ENCODE measurements at places on chromosomes 13 and 19.

- no peak for DNase-seq
These were observed 133.2 kb downstream of the STARD13 start for GRCh38 chr13:33152389-33152788.

GRCh38 chr19:55638864-55639359 is 1.9 kb upstream of the ZNF580 start:
- DNase-seq, result peak; percentile 72

DNA sequence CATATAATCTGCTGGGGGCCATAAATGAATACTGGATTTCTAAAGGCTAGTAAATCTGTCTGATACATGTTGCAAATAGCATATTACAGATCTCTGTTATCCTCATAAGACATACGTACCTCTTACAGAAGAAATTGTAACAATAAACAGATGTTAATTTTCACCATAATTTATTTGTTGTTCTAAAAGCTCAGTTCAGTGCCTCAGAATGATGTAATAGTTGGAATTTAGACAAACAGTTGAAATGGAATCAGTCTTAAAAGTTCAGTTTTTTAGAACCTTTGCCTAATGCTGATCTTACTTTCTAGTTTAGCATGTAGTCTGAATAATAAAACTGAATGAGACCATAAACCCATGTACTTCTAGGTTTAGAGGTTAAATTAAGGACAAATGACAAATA is 43.1 kb downstream of the B3GLCT start:
- DNase-seq, result no peak

DNA sequence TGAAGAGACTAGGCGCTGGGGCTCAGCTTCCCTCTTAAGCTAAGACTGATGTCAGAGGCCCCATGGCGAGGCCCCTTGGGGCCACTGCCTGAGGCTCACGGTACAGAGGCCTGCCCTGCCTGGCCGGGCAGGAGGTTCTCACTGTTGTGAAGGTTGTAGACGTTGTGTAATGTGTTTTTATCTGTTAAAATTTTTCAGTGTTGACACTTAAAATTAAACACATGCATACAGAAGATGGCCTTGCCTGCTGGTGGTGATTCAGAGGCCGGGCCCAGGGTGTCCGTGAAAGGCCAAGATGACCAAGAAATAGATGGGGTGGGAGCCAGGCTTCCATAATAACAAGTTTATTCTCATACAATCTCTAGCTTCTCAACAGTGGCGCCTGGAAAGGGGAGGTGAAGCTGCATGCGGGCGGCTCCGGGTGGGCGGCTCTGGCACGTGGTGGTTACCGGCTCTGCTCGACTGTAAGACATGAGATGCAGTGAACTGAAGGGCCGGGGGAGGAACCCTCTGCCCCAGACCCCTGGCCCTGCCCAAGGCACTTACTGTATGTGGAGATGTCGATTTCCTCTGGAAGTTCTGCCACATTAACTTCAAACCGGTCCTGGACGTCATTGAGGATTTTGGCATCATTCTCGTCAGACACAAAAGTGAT is 10.5 kb downstream of the DDX39A start:
- no peak for DNase-seq

DNA sequence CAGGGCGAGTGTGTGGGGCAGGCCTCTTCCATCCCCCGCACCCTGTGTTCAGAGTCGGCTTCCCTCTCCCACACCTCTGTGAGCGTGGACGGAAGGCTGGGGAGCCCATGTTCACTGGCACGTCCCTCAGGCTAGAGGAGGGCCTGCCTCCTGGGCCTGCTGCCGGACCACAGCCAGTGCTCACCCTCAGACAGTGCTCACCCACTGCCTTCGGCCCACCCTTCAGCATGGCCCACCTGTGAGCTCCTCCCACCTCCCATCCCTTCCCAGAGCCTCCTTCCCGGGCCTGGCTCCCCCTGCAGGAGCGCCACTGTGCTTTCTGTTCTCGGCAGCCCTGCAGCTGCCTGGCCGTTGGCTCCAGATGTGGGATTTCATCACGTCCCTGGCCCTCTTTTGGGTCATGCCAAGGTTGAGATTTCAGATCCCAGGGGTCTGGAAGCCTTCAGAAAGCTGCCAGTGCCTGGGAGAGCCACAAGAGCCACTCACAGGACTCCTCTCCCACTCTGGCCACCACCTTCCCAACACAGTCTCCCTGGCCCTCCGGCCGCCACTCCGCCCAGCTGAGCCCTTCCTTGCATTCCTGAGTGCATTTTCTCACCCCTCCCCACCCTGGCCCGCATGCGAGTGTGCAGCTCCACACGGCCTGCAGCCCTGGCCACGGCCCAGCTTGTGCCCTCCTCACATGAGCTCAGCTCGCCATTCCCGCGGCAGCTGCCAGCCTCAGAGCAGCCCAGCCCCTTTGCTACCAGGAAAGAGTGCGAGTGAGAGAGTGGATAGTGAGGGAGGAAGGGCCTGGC is 25.3 kb downstream of the CAPN12 start:
- DNase-seq, result peak; percentile 37

GRCh38 chr13:90696656-90697055 is 650.8 kb upstream of the MIR17HG start:
- DNase-seq, result no peak

- DNase-seq, result no peak
These were observed 1629.1 kb upstream of the PCDH20 start for GRCh38 chr13:63044589-63045313.

GRCh38 chr19:41599175-41599966 is 23.4 kb downstream of the CEACAM21 start:
- DNase-seq, result no peak

- DNase-seq, result no peak
These were observed 9.3 kb downstream of the ZNF415 start for GRCh38 chr19:53123400-53123799.

GRCh38 chr19:38061294-38061693 is 154.3 kb downstream of the SIPA1L3 start:
- no peak for DNase-seq
